ENCODE measurements at places on chromosomes 2 and 18.

GRCh38 chr2:48483506-48483905 lies 46.4 kb upstream of the STON1 start:
- DNase-seq = peak; percentile 23

DNA sequence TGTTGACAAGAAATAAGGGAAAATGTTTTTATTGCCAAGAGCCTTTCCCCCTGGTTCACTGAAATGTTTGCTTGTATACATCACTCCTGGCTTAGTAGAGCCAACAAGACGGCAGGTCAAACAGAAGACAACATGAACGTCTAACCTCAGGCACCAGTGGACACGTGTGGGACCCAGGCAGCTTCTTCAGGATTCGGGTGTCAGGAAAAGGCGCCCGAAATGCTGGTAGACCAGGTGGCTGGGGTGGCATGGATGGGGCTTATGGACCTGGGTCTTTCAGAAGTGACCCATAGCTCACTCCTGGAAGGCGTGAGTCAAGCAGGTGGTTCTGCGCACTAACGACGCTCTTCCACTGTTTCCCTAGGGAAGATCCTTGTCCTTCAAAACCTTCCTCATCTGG lies 23.3 kb upstream of the NFATC1 start:
- DNase-seq = no peak

DNA sequence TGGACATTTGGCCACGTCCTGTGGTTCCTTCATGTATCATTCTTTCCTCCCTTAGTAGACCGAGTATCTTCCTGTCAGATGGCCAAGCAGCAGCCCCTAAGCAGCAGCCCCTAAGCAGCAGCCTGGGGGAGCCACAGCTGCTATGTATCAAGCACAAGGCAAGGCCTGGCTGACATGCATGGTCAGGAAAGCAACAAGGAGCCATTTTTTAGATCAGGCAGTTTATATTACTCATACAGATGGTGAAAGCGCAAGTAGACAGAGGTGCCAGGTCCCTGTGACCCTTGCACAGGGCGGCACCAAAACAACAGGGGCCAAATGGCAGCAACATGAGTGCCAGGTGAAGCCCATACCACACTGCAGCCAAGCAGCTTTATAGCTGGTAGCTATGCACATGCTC lies 22.1 kb downstream of the CHCHD5 start:
- DNase-seq = no peak

DNA sequence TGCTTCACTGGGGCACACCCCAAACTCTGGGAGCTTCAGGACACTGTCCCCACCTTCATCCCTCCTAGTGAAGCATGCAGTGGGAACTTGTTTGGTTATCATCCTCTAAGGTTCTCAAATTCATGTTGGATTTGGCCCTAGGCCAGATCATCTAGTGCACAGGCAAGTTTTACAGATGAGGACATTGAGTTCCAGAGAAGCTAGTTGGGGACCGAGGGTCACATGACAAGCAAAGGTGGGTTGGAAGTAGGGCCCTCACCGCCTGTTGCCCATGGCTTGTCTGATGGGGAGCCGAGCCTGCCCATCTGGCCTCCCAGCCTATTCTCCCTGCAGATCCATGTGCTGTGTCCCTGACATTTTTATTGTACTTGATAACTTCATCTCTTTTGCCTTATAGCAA lies 2.8 kb downstream of the PRKCE start:
- no peak for DNase-seq

DNA sequence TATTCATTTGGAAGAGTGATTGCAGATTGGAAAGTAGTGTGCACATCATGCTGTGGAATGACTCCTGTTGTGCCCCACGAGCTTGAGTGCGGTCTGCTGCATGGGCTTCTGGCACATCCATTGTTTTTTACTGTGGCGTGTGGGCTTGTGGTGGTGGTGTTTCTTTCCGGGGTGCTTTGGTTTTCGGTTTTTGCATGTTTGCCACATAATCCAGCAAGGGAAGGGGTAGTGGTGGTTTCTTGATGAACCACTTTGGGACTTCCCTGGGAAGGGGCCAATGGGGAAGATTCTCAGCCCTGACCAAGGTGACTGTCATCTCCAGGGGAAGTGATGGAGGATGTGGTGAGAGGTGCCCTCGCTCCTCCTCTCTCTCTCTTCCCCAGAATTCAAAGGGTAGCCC lies 57.0 kb downstream of the COA5 start:
- DNase-seq = no peak

DNA sequence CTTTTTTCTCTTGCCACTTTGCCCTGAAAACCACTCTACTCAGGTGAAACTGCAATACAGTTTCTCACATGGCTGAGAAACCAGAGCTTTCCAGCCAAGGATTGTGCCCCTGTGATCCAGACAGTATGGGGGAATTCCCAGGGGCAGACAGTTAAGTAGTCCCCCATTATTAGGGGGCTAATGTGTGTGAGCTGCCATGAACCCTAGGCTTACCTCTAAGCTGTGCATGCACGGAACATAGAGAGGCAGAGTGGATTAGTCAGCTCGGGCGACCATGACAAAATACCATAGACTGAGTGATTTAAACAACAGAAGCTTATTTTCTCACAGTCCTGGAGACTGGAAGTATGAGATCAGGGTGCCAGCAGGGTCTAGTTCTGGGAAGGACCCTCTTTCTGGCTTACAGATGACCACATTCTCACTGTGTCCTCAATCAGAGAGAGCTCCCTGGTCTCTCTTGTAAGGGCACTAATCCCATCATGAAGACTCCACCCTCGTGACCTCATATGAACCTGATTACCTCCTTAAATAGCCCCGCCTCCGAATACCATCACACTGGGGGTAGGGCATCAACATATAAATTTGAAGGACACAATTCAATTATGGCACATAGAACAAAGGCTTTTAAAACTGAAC lies 215.1 kb downstream of the EIPR1 start:
- DNase-seq = no peak

GRCh38 chr18:39862341-39862740 lies 2092.7 kb upstream of the PIK3C3 start:
- no peak for DNase-seq

GRCh38 chr2:152348388-152348787 lies 13.4 kb downstream of the FMNL2 start:
- DNase-seq = no peak

DNA sequence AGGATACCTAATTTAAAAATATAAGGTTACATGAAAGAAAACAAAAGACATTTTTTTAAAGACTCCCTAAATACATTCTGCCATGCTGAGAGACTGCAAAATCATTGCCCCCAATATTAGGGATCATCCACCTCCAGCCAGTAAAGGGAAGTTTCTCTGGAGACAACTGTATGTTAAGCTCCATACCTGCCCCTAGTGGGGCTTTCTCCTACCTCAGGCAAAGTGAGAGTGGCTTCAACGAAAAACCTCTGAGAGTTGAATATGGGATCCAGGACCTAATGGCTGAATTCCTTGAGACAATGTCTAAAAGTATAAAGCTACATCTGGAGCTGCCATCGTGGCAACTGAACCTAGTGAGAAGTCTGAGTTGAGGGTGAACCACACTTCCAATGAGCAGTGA lies 248.1 kb upstream of the FIGN start:
- DNase-seq = no peak

GRCh38 chr2:151037434-151037833 lies 224.2 kb downstream of the RBM43 start:
- DNase-seq = no peak

GRCh38 chr2:237355701-237356100 lies 58.3 kb downstream of the COL6A3 start:
- DNase-seq = no peak

GRCh38 chr2:226337941-226338600 lies 461.5 kb downstream of the IRS1 start:
- no peak for DNase-seq
